ENCODE measurements at places on chromosomes 6 and 20. TPM values are rescaled to one million over a fixed set of nuclear protein-coding genes. Genes with fewer than 3 reads are reported as not detected.

Gene PPP1R16B
- 184 TPM for total RNA-seq

Gene MED23
- 38.5 TPM for total RNA-seq

Gene HUS1B
- total RNA-seq: 0.89 TPM

Gene SLC22A23
- total RNA-seq: 2.0 TPM

Gene CUL9
- 62.0 TPM for total RNA-seq

Gene BCAS4
- 26.7 TPM for total RNA-seq

Gene WFDC5
- total RNA-seq: 1.4 TPM

Gene MATN4
- total RNA-seq: 3.5 TPM

Gene PDE10A
- total RNA-seq: not detected

Gene HLA-DOA
- total RNA-seq: 3.9 TPM

Gene MDFI
- total RNA-seq: not detected

Gene KDM1B
- total RNA-seq: 12.2 TPM

Gene C20orf202
- total RNA-seq: 0.19 TPM

Gene GINS1
- total RNA-seq: 24.3 TPM

GRCh38 chr20:8361006-8361652, 229.1 kb downstream of the PLCB1 start:
- peak; percentile 19 for DNase-seq

- no peak for DNase-seq
These were observed 212.7 kb downstream of the PACRG start for GRCh38 chr6:162940426-162940825.

GRCh38 chr20:49750611-49751396, 37.1 kb upstream of the B4GALT5 start:
- peak; percentile 41 for DNase-seq

- DNase-seq: no peak
These were observed 931.1 kb downstream of the C6orf118 start for GRCh38 chr6:164378330-164378729.

DNA sequence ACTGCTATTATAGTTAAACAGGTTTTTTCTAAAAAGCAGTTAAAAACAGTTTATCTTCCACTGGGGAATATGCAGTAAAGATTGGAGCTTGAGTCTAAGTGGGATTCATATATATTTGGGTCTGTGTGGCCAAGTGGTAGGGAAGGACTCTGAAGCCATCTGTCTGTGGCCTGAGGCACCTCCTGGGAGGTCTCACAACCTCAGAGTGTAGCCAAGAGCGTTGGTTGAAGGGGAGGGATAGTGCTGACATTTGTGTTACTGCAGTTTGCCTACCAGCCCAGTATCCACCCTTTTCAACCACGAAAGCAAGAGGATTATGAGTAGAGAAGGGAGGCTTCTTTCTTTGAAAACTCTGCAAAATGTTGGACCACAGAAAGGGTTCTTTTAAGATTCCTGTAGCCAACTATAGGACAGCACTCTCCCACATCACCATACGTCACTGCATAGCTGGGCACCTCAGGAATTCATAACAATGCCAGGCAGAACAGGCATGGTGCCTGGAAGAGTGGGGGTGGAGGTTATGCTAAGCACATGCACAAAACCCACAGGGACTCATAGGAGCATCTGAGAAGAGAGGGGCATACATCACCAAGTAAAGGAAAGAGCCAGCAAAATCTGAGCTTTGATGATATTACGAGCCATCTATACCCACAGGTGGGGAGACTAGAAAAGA, 90.5 kb upstream of the HEY2 start:
- no peak for DNase-seq

DNA sequence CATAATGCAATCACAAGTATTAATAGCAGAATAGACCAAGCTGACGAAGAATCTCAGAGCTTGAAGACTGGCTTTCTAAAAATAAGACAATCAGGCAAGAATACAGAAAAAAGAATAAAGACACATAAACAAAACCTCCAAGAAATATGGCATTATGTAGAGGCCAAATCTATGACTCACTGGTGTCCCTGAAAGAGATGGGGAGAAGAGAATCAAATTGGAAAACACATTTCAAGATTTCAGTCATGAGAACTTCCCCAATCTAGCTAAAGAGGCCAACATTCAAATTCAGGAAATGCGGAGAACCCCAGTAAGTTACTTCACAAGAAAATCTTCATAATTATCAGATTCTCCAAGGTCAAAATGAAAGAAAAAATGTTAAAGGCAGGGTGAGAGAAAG, 69.0 kb upstream of the PDE7B start:
- no peak for DNase-seq

- no peak for DNase-seq
These were observed 557.5 kb upstream of the NOX3 start for GRCh38 chr6:156013155-156013554.

DNA sequence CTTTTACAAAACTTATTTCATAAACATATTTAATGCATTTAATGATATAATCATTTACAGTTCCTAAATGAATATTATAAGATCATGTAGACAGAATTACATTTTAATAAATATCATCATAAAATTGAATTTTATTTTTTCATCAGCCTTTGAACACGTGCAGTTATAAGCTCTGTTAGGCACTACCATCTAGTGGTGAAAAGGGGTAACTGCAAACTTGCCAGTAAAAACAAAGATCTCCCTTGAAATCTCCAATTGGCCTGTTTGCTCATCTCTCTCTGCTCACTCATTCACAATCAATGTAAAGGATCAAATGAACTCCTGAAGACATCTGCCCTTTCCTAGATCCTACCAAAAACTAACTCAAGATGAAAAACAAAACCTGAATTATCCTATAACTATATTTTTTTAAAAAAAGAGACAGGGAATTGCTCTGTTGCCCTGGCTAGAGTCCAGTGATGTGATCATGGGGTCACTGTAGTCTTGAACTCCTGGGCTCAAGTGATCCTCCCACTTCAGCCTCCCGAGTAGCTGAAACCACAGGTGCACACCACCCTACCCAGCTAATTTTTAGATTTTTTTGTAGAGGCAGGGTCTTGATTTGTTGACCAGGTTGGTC, 31.7 kb downstream of the SAMHD1 start:
- DNase-seq: peak; percentile 46

DNA sequence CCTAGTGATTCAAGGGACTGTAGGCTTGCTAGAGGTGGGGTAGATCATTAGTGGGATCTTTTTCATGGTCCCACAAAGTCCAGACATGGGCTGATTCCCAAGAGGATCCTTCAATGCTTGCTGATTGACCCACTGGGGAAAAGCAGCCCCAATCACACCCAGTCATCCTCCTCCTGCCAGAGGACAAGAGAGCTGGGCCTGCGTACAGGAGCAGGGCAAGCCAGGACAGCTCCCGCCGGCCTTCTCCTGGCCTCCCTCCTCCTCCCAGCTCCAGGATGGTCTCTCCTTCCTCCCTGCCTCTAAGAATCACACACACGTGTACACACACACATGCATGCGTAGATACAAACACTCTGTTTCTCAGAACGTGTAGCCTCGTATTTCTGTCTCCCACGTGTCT, 27.0 kb downstream of the KCNK15 start:
- no peak for DNase-seq

GRCh38 chr6:134882426-134883038, 67.4 kb downstream of the ALDH8A1 start:
- DNase-seq: peak; percentile 59

GRCh38 chr6:129235167-129236000, 352.4 kb downstream of the LAMA2 start:
- no peak for DNase-seq

- DNase-seq: no peak
These were observed 35.4 kb downstream of the ELOVL4 start for GRCh38 chr6:79911992-79912391.

DNA sequence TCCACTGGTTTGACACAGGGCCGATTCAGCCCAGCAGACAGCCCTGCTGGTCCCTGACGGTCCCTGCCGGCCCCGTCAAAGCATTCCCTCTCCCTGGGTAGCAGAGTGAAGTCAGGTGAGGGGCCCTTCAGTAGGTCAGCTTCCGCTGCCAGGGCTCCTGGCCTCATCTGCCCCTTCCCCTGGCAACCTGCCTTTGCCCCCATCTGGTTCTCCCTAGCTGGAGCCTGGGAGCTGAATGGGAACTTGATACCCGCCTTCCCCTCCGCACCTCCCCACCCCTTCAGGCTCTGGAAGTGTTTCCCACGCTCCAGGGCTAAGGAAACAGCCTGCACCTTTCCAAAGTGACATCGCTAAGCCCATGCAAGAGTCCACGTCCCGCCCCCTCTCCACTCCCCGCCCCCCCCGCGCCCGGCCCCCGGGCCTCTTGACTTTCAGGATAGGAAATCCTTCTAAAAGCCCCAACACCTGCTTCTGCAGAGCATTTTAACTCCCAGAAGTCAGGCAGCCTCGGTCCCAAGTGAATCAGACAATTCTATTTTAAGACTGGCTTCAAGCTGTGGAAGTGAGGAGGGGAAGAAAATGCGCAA, 53.3 kb downstream of the ISM1 start:
- DNase-seq: no peak

- no peak for DNase-seq
These were observed 204.8 kb downstream of the TFAP2A start for GRCh38 chr6:10210052-10210451.

DNA sequence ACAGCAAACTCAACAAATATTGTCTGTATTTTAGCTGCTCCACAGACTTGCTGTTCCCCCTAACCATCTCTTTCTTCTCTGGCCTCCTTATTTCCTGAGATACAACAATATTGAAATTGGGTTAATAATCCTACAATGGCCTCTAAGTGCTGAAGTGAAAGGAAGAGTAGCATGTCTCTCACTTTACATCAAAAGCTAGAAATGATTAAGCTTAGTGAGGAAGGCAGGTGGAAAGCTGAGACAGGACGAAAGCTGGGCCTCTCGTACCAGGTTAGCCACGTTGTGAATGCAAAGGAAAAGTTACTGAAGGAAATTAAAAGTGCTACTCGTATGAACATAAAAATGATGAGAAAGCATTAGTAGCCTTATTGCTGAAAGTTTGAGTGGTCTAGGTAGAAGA, 63.8 kb downstream of the ELOVL5 start:
- DNase-seq: no peak

DNA sequence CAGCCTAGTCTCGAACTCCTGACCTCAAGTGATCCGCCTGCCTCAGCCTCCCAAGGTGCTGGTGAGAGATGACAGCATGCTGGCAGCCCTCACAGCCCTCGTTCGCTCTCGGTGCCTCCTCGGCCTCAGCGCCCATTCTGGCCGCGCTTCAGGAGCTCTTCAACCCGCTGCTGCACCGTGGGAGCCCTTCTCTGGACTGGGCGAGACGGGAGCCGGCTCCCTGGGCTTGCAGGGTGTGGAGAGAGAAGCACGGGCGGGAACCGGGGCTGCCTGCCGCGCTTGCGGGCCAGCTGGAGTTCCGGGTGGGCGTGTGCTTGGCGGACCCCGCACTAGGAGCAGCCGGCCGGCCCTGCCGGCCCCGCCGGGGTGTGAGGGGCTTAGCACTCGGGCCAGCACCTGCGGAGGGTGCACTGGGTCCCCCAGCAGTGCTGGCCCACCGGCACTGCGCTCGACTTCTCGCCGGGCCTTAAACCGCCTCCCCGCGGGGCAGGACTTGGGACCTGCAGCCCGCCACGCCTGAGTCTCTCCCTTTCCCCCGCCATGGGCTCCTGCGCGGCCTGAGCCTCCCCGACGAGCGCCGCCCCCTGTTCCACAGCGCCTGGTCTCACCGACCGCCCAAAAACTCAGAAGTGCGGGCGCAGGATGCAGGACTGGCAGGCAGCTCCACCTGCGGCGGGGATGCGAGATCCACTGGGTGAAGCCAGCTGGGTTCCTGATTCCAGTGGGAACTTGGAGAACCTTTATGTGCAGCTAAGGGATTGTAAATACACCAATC, 31.5 kb upstream of the RANBP9 start:
- DNase-seq: no peak

GRCh38 chr6:15441215-15441868, 195.5 kb downstream of the JARID2 start:
- peak; percentile 33 for DNase-seq

GRCh38 chr6:81892891-81893290, 140.4 kb upstream of the TENT5A start:
- DNase-seq: no peak

GRCh38 chr6:32436995-32437836, 2.5 kb upstream of the HLA-DRA start:
- no peak for DNase-seq

GRCh38 chr20:23445596-23446217, 6.2 kb downstream of the CSTL1 start:
- DNase-seq: no peak

DNA sequence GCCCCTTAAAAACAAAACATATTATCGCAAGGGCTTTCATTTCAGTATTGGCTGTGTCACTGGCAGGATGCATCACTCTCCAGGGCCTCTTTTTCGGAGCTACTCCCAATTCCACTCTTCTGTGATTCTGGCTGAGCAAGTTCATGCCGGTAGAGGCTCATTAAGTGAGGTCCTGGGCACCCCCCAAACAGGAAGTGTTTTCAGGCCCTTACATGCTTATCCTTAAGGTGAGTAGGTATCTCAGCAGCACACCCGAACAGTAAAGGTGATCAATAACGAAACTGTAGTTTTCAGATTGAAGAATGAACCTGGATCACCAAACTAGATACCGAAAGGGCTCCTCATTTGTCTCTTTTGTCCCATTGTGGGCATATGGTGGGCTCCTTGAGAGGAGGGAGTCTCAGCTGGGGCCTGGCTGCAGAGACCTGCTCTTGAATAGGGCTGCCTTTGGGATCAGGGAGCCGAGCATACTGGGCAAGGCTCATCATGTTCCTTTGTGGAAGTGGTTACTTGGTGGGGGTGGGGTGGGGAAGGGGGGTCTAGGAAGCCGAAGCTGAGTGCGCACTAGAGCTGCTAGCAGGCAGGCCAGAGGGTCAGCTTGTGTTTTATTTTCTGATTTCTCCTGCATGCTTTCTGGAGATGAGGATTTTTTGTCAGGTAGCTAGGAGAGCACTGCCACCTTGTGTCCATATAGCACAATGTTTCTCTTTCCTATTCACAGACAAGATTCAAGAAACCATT, 65.2 kb downstream of the CDS2 start:
- peak; percentile 32 for DNase-seq

DNA sequence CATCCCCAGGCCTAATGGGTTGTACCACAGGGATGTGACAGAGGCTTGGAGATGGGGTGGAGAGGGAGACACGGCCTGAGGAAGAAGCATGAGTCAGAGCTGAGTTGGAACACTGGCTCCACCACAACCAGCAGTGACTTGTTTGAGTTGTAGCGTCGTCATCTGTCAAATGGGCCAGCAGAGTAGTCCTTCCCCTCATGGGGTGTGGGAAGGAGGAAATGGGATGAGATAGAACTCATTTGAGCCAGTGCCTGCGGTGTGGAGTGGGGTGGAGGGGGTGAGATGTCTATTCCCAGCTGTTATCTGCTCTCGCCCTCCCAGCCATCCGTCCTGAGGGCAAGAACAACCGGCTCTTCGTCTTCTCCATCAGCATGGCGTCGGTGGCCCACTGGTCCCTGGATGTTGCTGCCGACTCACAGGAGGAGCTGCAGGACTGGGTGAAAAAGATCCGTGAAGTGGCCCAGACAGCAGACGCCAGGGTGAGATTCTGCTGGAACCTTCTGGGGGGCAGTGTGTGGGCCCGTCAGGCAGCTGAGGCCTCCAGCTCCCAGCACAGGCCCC, 32.5 kb downstream of the PLCG1 start:
- DNase-seq: no peak

DNA sequence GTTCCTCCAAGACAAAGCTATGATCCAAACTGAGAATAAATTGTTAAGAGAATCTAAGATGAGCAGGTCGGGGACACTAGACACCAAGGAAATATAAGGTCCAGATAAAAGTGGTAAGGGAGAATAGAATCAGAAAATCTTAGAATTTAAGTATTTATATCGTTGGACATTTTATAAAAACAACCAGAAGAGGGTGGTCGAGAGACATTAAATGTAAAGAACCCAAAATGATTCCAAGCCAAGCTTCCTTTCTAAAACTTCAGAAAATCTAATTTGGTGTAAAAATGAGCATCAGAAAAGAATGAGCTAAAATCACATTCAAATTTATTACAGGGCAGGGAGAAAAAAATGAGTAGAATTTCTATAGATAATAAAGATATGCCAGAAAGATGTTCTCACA, 97.8 kb upstream of the OGFRL1 start:
- no peak for DNase-seq
